Myometrial cell (primary cell): ENCODE measurements at places on chromosomes 4 and X. TPM values are rescaled to one million over a fixed set of nuclear protein-coding genes. Genes with fewer than 3 reads are reported as not detected.

BLTP1 gene
- total RNA-seq, result 30.0 and 39.7 TPM in 2 replicates

PCSK1N gene
- total RNA-seq, result 0.53 TPM in 1 of 2 replicates, not detected in the other

EREG gene
- 0.58 and 0.89 TPM in 2 replicates for total RNA-seq

MORC4 gene
- 18.8 and 19.9 TPM in 2 replicates for total RNA-seq

TMEM31 gene
- total RNA-seq, result not detected in 2 replicates

ZNF182 gene
- 1.1 and 1.2 TPM in 2 replicates for total RNA-seq

TLR8 gene
- not detected in 2 replicates for total RNA-seq

HSD17B13 gene
- total RNA-seq, result under 0.01 and 1.1 TPM in 2 replicates

ATOH1 gene
- total RNA-seq, result not detected in 2 replicates
